ENCODE measurements at places on chromosomes 6 and 20.

DNA sequence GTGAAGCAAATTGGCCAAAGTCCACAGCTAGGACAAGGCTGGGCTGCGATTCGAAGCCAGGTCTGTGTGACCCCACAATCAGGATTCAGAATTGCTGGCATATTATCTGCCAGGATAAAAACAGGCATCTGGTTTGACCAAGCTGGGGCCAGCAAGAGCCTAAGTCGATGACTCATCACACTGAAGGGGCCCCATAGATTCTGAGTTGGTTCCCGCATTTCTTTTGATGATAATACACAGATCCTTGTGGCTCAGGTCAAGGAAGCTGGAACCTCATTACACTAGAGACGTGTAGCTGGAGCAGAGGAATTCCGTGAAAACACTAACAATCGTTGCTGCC, 6.5 kb downstream of the KCNB1 start:
- DNase-seq = peak; percentile 37

DNA sequence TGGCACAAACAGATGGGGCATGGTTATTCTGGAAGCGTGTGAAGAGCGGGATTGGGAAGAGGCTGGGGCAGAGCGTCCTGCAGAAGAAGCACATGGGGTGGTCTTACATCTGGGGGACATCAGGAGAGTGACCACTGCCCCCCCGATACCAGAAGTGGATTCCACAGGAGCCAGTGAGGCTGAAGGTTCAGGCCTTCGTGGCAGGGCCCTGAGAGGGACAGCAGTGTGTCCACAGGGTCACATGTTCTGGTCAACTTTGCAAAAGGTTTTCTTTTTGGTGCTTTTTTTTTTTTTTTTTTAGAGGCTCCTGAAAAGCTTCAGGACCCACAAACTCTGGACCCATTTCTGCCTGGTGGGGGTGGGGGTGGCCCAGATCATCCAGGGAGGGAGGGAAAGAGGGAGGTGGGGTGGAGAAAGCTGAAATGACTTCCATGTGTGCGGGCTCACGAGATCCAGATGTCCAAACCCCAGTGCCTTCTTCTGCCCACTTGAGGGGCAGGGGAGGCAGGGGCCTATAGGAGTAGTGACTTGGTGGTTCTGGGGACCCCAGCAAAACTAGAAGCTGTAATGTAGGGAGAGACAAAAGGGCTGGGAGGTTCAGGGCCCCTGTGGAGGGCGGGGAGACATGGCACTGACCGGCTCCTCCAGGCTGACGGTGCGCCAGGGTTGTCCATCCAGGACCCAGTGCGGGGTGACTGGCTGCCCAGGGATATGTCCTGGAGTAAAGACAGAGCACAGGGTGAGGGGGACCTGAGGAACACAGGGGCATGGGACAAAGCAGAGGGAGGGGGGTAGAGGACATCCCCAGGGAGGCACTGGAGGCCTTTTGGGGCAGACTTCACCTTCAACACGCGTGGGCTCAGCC, 2.7 kb downstream of the ADAM33 start:
- no peak for DNase-seq

DNA sequence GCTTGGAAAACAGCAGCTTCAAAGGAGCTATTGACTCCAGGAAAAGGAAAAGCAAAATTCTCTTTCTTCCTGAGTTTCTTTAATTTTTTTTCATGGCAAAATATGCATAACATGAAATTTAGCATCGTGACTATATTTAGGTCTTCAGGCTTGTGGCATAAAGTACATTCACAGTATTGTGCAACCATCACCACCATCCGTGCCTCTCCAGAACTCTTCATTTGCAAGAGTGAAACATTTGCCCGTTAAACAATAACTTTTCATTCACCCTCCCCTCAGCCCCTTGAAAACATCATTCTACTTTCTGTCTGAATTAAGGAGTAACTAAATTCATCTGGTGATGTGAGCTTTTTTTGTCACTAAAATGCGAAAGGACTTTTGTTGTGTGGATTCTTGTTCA, 251.7 kb downstream of the PHACTR1 start:
- DNase-seq = no peak

DNA sequence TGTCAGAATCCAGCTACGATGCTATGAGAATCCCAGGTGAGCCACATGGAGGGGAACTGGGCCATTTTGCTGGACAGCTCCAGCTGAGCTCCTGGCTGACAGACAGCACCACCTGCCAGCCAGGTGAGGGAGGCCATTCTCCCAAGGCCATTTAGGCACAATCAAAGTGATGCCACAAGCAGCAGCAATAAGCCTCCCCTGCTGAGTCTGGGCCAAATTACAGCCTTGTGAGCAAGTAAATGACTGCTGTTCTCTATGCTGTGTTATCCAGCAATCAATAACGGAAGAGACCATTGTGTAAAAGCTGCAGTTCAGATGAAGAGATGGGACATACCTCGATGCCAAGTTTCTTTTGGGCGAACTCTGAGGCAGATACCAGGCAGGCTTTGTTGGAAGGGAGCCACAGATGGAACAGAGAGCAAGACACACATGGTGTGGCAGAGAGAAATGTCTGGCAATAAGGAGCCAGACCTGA, 14.0 kb upstream of the SCGN start:
- peak; percentile 40 for DNase-seq

- no peak for DNase-seq
These were observed 9.3 kb upstream of the SGK2 start for GRCh38 chr20:43549416-43550065.

GRCh38 chr6:165823609-165824326, 160.7 kb upstream of the PDE10A start:
- no peak for DNase-seq

DNA sequence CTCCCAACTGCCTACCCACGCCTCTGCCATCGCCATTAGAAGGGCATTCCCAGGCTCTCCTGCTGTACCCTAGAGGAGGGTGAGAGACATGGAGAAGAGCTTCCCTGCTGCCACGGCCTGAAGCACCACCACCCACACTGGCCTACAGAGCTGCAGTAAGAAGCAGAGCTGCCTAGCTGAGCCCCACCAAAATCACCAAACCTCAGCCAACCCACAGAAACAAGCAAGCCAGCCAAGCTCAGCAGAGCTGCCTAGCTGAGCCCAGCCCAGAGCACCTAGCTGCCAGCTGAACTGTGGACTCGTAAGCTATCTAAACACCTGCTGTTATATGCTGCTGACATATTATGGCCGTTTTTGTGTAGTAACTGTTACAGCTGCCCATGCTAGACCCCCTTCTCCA, 149.2 kb downstream of the PCSK2 start:
- DNase-seq = no peak

GRCh38 chr6:156752666-156753301, 24.4 kb upstream of the ARID1B start:
- DNase-seq = no peak

DNA sequence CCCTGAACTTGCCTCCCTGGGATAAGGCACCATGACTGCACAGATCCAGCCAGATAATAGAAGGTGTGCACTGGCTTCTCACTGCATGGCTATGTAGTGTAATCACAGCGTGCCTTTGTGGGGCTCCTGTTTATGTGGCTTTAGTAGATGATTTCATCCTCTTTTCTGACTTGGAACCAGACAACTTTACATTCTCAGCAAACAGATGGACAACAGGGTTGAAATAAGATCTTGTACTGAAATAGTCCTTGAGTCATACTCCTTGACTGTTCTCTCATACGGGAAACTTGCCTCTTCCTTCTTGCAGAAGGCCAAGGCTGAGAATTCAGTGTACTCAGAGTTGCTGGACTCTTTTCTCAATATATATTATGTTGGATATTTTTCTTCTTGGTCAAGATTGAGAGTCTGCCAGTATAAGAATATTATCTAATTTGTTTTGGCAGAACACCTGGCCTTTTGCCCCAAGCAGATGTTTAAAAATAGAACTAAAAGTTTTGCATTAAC, 25.0 kb upstream of the RNF144B start:
- DNase-seq = no peak

GRCh38 chr6:6333501-6333900, 13.0 kb upstream of the F13A1 start:
- no peak for DNase-seq

DNA sequence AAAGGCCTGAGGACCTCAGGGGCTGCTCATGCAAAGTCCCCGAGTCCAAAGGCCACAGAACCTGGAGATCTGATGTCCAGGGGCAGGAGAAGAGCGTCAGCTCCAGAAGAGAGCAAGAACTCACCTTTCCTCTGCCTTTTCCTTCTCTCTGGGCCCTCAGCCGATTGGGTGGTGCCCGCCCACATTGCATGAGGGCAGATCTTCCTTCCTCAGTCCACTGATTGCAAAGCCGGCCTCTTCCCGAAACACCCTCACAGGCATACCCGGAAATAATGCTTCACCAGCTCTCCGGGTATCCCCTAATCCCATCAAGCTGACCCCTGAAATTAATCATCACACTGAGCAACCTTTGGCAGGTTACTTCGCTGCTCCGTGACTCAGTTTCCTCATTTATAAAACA, 33.4 kb downstream of the SPDEF start:
- no peak for DNase-seq

DNA sequence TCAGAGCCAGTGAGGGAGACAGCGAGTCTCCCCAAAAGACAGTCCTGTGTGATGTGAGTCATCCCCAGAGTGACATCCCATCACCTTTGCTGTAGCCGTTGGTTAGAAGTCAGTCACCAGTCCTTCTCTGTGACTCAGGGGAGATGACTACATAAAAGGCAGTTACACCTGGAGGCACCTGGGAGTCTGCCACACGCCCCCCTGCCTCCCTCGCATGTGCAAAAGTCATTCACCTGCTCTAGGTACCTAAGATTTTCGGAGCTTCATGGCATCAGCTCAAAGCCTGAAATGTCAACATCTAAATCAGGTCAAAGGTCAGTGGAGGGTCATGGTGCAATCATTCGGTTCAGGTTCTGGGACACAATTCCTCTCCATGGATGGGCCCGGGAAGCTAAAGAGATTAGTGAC, 50.3 kb downstream of the PRR18 start:
- DNase-seq = no peak

DNA sequence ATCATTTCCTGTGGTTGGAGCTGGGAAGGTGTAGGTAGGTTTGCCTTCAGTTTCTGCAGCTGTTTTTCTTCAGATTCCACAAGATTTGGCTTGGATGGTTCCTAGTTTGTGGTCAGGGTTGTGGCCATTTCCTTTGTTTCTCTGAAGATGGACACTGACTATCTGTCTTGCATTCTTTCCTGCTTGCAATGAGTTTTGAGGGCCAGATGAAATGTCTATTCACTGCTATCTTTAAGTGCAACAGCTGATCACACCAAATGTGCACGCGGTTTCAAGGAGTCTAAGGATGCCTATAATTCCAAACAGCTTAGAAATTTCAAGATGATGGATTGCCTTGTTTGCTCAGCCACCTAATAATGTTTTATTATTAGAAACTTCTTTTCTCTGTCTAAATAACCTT, 28.4 kb downstream of the IL20RA start:
- no peak for DNase-seq

GRCh38 chr6:30169658-30170614, 6.6 kb downstream of the TRIM15 start:
- no peak for DNase-seq
